ENCODE measurements at places on chromosomes 5 and 9. TPM values are rescaled to one million over a fixed set of nuclear protein-coding genes. Genes with fewer than 3 reads are reported as not detected.

The ADAMTS12 gene
- polyA plus RNA-seq = 16.9 TPM

The COL23A1 gene
- 13.4 TPM for polyA plus RNA-seq

The TBC1D2 gene
- polyA plus RNA-seq = 2.5 TPM

The PCDHA4 gene
- polyA plus RNA-seq = 1.0 TPM

The SPINK13 gene
- polyA plus RNA-seq = 0.40 TPM

The CNTNAP3B gene
- polyA plus RNA-seq = 17.0 TPM

The SPINK6 gene
- not detected for polyA plus RNA-seq

The TMEM232 gene
- 2.8 TPM for polyA plus RNA-seq

The NSG2 gene
- polyA plus RNA-seq = 1.8 TPM

The IL13 gene
- not detected for polyA plus RNA-seq

The IL3 gene
- not detected for polyA plus RNA-seq

The GABRP gene
- polyA plus RNA-seq = 1.4 TPM

The ATP10B gene
- polyA plus RNA-seq = 0.29 TPM

- no peak for DNase-seq
Measured at GRCh38 chr5:2385818-2386217, 365.7 kb downstream of the IRX2 start.

GRCh38 chr9:70539001-70539400 is 124.5 kb upstream of the KLF9 start:
- DNase-seq = no peak

GRCh38 chr5:107464876-107465275 is 205.9 kb downstream of the EFNA5 start:
- DNase-seq = no peak

DNA sequence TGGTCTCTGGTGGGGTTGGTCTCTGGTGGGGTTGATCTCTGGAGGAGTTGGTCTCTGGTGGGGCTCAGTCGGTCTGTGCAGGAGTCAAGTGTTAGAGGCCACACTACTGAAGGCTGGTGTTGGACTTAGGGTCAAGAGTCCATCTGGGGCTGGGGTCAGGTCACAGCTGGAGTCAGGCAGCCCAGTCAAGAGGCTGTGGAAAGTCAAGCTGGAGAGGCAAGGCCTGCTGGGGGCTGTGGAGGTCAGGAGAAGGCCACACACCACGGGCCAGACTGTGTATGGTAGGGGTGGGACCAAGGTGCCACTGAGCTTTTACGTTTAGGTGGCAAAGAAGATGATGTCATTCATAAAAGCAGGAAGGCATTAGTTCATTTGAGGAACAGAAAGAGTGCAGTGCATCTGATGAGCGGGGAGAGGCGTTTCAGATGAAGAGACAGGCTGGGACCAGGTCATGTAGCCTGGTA is 16.7 kb upstream of the CD74 start:
- no peak for DNase-seq

- DNase-seq = no peak
Measured at GRCh38 chr5:23204111-23204510, 303.3 kb upstream of the PRDM9 start.

- no peak for DNase-seq
Measured at GRCh38 chr5:172319708-172320441, 36.3 kb upstream of the UBTD2 start.

DNA sequence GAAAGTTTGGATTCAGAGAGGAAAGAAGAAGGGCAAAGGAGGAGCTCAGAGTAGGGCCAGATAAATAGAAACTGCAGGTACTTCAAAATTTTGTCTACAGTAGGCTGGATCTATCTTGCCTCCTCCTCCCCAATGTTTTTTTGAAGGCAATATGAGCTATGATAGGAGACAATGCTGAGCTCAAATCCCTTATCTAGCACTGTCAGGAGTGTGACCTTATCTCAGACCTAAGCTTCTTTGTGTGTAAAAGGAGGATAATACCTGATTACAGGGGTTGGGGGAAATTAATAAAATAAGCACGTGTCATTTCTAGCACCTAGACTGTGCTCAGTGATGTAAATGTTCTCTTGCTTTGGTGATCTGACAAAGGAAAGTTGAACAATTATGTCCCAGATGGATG is 137.8 kb upstream of the CD180 start:
- no peak for DNase-seq

DNA sequence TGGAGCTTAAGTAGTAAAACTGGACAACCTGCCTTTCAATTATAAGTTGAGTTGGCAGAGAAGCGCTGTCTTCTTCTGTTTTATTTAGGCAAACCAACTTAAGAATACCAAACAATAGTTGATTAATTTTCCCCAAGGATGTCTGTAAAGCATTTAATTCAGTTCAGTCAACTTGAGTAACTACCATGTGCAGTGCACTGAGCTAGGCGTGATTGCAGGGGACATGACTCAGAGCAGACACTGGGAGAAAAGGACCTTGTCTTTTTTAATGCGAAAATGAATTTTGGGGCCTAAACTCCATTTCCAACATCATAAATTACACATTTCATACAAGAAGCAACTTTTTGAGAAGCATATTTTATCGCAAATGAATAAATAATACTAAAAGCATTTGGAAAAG is 66.3 kb downstream of the FBXL7 start:
- DNase-seq = no peak

DNA sequence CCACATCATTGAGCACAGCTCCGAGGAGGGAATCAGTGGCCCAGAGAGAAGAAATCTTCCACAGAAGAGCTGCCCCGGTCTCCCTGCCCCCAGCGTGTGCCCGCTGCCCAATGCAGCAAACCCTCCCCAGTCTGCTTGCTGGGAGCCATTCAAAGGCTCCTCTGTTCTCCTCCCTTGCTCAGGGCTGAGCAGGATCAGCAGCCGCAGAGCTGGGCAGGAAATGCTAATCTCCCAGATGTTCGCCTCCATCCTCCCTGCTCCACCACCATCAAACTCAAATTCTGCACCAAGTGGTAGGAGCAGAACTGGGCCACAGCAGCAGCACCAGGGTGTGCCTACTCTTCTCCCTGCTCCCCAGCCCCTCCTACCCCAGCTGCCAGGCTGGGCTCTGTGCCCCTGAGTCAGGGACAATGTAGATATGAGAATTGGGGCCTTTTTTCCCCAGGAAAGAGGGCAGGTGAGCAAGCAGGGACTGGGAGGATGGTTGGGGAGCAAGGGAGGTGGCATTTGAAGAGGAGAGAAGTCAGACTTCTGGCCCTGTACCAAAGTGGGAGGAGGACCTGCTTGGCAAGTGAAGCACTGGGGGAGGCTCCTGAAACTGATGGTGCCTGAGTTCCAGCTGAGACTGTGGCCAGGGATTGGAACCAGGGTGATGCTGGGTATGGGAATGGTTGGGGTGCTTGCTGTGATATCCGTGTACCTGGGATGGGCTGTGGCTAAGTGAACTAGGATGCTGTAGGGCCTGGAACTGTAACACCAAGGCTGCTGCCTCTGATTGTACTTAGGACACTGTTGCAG is 1.9 kb upstream of the PCDH1 start:
- DNase-seq = no peak

DNA sequence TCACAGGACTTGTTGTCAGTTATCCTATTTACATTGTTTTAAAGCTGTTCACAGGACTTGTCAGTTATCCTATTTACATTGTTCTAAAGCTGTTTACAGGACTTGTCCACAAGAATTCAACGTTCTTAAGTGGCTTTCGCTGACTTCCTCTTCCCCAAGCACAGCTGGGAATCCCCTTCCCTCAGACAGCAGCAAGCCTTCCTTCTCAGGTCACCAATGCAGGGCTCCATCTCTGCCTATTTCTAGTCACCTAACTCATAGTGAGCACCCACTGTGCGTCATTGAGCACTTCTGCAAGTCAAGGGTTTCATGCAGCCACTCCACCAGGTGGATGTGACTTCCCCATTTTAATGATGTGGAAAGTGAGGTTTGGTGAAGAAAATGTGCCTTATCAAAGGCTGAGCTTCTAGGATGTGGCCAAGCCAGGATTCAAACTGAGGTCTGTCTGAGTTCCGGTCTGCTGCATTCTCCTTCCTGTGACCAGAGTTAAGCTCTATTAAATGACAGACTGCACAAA is 109.8 kb upstream of the ZNF462 start:
- no peak for DNase-seq

DNA sequence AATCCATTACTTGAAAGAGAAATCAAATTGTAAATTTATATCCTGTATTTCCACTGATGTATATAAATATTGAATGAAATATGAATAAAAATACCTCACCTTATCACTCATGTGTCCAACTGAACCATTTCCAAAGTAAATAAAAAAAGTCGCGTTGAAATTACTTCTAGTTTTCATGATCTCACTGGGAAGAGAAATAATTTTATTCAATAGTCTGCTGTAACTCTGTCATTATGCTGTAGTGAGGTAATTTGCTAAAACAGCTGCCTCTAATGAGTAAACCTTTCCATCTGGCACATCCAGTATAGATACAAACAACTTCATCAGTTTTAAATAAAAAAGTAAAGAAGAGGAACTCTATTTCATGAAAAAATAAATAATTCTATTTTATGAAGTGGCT is 611.5 kb downstream of the ZNF608 start:
- DNase-seq = no peak

GRCh38 chr5:158819840-158820620 is 279.7 kb downstream of the EBF1 start:
- no peak for DNase-seq

- no peak for DNase-seq
Measured at GRCh38 chr5:2740051-2740875, 11.2 kb downstream of the IRX2 start.

GRCh38 chr5:40453689-40454088 is 226.0 kb upstream of the PTGER4 start:
- no peak for DNase-seq

GRCh38 chr5:164941132-164941531 is 1435.7 kb downstream of the MAT2B start:
- DNase-seq = no peak

- DNase-seq = no peak
Measured at GRCh38 chr5:7947301-7947700, 78.4 kb downstream of the MTRR start.

DNA sequence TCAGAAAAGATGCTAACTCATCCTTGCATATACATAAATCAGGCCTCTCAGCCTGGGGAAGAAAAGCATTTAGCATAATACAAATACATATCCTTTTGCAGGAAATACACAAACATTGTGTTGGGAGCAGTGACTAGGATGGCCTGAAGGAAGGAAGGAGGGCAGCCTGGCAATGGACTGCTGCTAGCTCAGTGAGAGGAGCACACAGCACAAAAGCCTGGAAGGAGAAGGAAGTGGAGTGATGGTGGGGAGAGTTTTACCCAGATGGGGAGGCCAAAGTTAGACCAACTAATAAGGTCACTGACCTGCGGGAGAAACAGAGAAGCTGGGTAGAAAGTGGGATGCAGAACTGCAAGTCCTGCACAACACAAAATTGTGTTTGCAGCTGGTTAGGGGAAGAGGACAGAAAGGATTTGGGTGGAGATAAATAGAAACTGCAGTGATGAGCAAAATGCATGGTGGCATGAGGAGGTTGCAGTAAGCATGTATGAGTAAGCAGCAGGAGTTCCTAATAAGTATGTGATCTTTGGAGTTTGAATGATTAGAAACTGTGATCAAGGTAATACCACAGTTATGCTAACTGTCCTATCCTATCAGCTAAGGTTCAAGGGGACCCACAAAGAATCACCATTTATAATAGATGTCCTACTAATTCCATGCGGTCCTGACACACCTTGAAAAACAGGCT is 39.5 kb downstream of the SEMA6A start:
- DNase-seq = no peak

DNA sequence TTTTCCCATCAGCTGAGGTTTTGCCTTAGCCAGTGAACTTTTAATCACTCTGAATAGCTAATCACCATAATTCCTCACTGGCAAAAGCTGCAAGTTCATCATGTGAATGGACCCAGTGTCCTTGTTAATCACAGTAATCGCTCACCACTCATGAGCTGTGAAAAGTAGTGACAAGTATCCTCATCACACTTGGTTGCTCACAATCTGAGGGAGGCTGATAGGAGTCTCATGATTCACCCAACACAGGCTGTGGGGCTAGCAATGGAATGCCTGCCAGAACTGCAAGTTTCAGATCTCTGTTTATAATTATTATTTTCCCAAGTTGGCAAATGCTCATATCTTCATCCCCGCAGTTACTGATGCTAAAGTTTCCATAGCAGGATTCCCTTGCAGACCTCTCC is 467.2 kb downstream of the KIF4B start:
- DNase-seq = no peak

DNA sequence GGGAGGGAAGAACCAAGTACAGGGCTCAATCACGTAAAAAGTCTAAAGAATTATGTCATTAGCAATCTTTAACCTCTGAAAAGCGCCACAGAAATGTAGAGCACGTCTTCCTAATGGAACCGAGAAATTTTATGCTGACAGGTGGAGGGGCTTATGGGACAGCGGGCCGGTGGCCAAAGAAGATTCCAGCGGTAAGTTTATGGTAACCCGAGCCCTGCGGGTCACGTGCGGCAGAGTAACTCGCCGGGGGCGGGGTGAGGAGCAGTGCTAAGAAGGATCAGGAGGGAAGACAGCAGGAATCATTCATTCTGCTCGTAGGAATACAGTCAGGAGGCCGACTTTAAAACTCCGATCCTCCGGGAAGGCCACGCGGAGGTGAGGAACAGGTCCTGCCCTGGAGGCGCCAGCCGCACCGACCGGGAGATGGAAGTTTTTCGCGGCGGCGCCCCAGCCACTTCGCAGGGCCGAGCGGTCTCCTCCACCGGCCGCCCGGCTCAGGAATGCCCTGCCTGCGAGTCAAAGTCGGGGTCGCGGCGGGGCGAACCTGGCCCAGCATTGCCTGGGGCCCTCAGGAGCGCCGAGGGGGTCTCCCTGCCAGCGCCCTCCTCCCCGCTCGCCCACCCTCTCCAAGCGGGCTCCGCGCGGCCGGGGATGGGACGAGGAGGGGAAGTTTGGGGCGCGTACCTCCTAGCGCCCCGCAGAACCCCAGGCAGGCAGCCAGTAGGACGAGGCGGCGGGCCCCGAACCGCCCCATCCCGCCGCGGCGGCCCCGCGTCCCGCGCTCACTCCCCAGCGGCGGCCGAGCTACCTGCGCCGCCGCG is 101.8 kb downstream of the ESM1 start:
- peak; percentile 51 for DNase-seq

- DNase-seq = no peak
Measured at GRCh38 chr5:80920333-80920732, 39.8 kb upstream of the RASGRF2 start.

All from left renal pelvis (tissue), 4 donors.